ENCODE measurements at places on chromosomes 6 and 20. TPM values are rescaled to one million over a fixed set of nuclear protein-coding genes. Genes with fewer than 3 reads are reported as not detected.

Gene STMND1
- not detected for total RNA-seq

Gene MCUR1
- 7.8 TPM for total RNA-seq

Gene NHLRC1
- total RNA-seq = 3.0 TPM

Gene XKR7
- total RNA-seq = not detected

Gene MTFR2
- total RNA-seq = 6.1 TPM

Gene PLN
- 0.27 TPM for total RNA-seq

Gene OVOL2
- not detected for total RNA-seq

Gene MAD2L1BP
- 20.6 TPM for total RNA-seq

Gene HLA-DMA
- 1.6 TPM for total RNA-seq

All from fibroblast of the aortic adventitia (primary cell).